ENCODE measurements at places on chromosomes 2 and 18.

DNA sequence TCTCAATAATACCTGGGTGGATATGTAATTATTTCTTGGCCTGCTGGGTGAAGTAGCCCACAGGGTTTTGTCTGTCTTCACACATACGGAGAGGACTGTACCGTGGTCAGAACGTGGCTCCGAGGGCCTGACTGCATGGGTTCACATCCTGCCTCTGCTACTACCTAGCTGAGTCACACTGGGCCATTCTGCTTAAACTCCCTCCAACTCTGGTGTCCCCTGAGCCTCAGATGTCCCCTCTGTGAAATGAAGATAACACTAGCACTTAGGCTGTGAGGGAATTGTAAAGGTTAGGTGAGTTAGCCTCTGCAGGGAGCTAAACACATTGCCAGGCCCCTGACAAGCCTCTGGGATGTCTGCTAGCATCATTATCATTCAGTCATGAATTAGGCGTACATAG, 120.1 kb upstream of the NABP1 start:
- DNase-seq: no peak

- DNase-seq: no peak
Observed at GRCh38 chr2:191032588-191033429, 18.8 kb upstream of the STAT1 start.

DNA sequence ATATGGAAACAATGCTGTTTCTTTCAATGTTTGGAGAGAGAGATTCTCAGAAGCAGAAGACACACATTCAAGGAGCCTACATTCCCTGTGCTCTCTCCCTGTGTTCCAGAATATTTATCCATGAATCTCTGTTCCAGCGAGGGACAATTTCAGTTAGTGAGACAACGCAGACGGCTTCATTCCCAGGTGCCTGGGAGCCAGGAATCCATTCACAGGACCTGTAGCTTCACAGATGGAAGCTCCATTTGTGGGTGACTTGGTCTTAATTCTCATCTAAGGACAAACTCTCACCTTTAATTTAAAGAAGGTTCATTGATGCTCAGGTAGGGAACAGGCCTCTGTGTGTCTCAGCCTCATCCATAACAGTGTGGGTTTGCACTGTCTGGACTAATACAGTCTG, 1156.6 kb downstream of the RPIA start:
- DNase-seq: no peak

GRCh38 chr2:103144837-103145236, 383.0 kb downstream of the TMEM182 start:
- DNase-seq: no peak

DNA sequence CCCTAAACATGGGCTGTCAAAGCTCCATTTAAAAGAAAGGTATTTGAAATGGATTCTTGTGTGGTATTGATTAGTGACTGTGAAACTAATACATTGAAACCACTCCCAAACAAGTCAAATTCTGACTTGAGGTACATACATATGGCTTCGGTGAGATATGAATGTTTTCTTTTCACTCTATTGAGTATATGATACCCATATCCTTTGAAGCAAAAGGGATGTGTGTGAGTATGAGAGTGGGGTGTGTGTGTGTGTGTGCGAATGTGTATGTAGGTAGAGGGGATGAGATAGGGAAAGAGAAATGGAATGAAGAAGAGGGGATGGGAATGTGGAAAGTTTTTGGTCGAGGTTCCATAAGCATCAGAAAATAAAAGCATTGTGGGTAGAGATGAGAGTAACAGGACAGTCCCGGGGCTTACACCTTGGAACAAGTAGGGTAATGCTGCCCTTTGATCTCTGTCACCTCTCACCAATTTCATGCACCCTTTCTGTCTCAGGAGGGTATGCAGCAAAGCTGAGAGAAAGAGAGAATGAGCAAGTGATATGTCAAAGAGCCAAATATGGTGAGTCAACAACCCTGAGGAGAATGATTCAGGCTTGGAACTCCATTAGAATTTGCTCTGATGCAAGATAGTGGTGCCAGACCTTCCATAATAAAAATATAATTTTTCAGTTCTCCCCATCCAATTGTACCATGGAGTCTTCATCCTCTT, 64.0 kb upstream of the ZEB2 start:
- no peak for DNase-seq

GRCh38 chr2:111194835-111195621, 74.3 kb downstream of the BCL2L11 start:
- DNase-seq: no peak

DNA sequence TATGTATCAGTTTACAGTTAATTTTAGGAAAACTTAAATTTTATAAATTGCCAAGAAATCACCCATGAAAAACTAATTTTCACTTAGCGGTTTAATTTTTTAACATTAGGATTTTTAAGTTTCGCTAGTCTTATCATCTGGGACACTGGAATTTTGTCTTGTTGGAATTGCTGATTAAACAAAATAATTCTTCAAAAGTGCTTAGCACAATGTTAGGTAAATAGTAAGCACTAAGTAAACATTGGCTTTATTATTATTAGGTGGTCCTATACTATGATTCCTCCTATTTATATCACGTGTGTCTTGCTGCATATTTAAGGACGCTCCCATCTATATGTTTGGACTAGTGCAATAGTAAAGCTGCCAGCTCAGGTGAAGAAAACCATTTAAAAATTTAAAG, 54.6 kb upstream of the MAP4K3 start:
- no peak for DNase-seq

- DNase-seq: no peak
Observed at GRCh38 chr18:56721031-56721430, 69.9 kb downstream of the WDR7 start.

- no peak for DNase-seq
Observed at GRCh38 chr2:9771481-9772017, 71.7 kb upstream of the TAF1B start.

DNA sequence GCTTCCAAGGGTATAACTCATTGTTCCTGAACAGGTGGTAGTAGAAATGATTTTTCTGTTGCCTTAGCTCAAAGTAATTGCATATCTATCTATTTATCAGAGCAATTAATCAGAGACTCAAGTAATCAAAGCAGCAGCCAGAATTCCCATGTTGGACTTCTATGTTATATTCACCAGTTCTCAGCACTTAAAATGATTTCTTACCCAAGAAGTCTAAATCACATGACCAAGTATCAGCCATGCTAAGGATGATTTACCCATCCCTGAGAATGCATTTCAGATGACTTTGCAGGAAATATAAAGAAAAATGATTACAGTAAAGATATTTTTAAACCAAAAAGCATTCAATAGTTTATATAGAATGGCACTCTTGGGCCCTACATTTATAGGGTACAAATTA, 352.2 kb downstream of the NUP35 start:
- DNase-seq: no peak

- no peak for DNase-seq
Observed at GRCh38 chr18:14999085-14999975, 251.4 kb downstream of the ANKRD30B start.

- DNase-seq: no peak
Observed at GRCh38 chr2:114752425-114752824, 310.0 kb downstream of the DPP10 start.

DNA sequence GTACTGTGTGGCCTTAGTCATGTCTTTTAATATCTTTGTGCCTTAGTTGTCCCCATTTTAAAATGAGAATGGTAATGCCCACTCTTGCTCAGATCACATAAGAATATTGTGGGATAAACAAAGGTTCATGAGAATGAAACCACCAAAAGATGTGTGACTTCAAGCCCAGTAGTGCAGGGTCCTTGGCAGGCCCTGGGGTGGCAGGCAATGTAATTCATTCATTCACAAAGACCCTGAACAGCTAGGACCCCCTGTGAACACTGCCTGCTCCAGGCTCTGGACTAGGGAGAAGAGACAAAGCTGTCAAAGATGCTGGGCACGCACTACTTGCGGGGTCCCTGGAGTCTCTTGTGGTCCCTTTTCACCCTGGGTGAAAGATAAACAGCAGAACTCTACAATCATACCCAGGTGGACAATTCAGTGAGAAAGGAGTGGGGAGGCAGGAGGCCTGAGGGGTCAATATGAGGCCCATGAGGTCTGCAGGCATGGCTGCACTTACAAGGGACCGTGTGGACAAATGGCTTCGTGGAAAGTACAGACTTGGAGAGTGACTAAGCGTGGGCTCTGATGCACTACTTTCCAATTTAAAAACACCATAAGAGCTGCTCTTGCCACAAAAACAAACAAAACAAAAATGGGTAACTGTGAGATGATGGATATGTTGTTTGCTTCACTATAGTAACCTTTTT, 136.1 kb downstream of the SMAD7 start:
- no peak for DNase-seq

GRCh38 chr2:10451819-10452218, 3.7 kb upstream of the ODC1 start:
- DNase-seq: no peak

DNA sequence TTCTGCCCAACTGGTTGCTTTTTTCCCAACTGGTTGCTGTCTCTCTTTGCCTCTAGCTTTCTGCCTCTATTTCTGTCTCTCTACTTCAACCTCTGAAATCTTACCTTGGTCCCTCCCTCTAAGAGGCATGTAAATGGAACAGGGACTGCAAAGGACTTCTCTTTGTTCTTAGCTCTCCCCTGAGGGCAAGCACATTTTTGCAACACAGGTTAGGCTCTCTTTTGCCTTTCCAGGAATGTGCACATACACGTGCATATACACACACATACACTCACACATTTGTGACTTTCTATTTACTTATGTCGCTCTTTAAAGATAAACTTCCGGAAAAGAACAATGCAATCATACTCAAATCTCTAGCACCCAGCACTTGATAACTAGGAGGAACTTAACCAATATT, 262.6 kb upstream of the DDX18 start:
- DNase-seq: no peak

GRCh38 chr2:180978903-180979748, 1.3 kb upstream of the UBE2E3 start:
- DNase-seq: no peak

DNA sequence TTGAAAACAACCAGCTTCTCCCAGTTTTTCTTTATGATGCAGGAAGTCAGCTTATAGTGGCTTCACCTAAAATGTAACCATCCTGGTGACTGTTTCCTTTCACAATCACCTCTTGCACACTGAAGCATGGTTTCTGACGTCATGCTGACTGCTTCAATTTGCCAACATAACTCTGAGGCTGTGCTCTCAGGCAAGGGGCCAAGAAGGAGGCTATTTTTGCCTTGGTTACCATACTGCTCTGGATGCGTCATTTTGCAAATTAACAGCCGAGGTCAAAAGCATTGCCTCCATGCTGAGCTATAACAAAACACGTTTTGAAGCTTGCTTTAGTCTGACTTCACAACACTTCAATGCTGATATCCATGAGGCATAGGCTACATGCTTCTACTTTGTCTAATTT, 397.8 kb downstream of the METTL4 start:
- no peak for DNase-seq

DNA sequence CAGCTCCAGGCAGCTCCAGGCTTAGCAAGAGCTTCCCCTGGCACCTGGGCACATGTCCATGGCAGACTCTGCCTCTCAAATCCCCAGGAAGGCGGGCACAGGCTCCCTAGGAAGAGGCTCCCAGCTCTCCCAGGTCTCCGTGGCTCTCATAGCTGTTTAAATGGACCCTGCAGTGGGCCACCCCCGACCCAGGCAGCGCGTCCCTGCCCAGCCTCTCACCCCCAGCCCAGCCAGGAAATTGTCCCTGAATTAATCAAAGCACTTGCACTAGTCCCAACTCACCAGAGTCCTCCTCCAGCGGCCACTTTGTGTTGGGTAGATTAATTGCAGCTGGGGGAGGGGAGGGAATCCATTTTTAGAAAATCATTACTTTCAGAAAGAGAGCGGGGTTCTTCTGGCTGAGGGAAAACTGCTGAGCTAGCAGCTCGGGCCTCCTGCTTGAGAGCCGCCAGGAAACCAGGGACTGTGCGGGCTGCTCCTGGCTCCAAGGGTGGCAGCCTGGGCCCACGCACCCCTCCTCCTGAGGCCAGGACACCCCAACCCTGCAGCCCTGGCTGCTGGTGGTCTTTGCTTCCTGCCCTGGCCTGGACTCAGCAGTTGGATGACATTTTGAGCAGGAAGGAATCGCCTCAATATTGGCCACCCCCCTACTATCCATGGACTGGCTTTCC, 36.0 kb downstream of the SMAD7 start:
- no peak for DNase-seq

- DNase-seq: no peak
Observed at GRCh38 chr2:20599861-20600461, 50.9 kb downstream of the HS1BP3 start.

- no peak for DNase-seq
Observed at GRCh38 chr2:166614503-166614902, 120.5 kb upstream of the SCN7A start.

- no peak for DNase-seq
Observed at GRCh38 chr2:109031476-109032228, 42.6 kb upstream of the EDAR start.

DNA sequence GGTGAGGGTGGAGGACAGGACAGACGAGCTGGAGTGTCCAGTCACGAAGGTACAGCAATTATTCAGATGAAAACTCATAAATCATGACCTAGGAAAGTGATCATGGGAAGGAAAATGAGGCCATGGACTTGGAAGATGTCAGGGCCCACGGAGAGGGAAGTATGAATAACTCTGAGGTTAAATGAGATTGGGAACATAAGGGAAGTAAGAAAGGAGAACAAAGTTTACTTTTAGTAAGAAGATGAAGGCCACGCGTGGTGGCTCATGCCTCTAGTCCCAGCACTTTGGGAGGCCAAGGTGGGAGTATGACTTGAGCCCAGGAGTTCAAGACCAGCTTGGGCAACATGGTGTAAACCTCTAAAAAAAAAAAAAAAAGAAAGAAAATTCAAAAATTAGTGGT, 56.2 kb downstream of the AQP4 start:
- no peak for DNase-seq

DNA sequence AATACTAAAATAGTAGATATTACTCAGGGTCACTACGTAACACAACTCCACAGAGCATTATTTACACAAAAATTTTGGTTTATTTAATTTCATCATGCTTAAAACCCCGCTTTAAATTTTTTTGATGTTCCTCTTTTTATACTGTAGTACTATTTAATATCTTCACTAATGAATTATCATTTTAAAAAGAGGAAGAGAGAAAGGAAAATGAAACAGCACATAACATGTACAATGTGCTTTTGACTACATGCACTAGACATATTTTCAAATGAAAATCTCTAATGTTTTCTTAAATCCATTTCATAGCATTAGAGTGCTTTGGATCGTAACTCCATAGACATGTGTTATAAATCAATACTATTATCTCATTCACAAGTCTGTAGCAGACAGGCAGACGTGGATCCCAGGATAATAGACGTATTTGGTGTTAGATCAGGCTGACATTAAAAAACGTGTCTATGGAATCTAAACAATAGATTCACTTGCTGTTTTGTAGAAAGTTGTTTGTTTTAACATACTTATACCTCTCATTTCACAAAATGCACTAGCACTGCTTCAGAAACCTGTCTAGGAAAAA, 897.0 kb downstream of the CPS1 start:
- DNase-seq: no peak

DNA sequence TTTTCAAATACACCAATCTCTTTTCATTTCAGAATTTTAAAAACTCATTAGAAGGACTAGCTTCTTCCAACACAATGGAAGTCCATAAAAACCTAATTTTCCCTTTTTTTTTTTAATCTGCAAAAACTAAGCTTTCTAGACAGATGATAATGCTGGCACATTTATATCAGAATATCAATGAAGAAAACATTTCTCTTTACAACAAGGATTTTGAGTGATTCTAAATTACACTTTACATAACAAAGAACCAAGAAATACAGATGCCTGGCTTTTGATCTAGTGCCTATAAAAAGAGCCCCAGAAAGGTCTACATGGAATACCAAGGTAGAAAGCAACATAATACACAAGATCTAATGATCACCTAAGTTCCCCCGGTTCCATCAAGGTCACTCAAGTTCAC, 108.0 kb downstream of the AFF3 start:
- DNase-seq: no peak

All from stimulated activated CD8-positive, alpha-beta memory T cell treated with anti-CD3 and anti-CD28 coated beads, Interleukin-7, amount 100 ng/mL, for 24 hours (primary cell).